ENCODE measurements at places on chromosomes 2 and 18. TPM values are rescaled to one million over a fixed set of nuclear protein-coding genes. Genes with fewer than 3 reads are reported as not detected.

DNA sequence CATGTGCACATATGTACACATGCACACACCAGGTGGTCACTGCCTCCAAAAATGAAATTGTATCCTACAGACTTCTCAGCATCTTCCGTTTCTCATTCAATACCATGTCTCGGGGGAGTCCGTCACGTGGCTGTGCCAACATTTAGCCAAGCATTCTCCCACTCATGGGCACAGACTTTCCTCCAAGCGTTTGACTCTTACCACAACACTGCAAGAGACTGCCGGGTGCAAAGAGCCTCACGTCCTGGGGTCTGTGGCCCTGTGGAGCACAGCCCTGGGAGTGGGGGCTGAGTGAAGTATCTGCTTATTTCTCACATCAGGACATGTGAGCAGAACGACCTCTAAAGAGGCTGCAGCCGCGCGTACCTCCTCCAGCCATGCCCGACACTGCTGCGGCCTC, 28.0 kb downstream of the HDAC4 start:
- H3K4me3 ChIP-seq = no peak overlapping the region
- no peaks in the 10 kb centered on the region for H3K4me1 ChIP-seq
- no peaks in the 10 kb centered on the region for H3K27me3 ChIP-seq
- H3K36me3 ChIP-seq = no peaks in the 10 kb centered on the region
- DNase-seq = no peak
- no peak overlapping the region for H3K27ac ChIP-seq

GRCh38 chr2:69603146-69603743, 40.3 kb downstream of the AAK1 start:
- H3K27ac ChIP-seq = no peak overlapping the region
- no peaks in the 10 kb centered on the region for H3K4me1 ChIP-seq
- H3K4me3 ChIP-seq = no peak overlapping the region
- no peaks in the 10 kb centered on the region for H3K27me3 ChIP-seq
- no peaks in the 10 kb centered on the region for H3K36me3 ChIP-seq

- peaks cover 18% of the 10 kb centered on the region for H3K4me1 ChIP-seq
- H3K36me3 ChIP-seq = no peaks in the 10 kb centered on the region
- no peak overlapping the region for H3K4me3 ChIP-seq
- no peaks in the 10 kb centered on the region for H3K27me3 ChIP-seq
- peak overlapping the region; percentile 54 for H3K27ac ChIP-seq
Measured at GRCh38 chr18:6719098-6719846, 10.2 kb upstream of the ARHGAP28 start.

- DNase-seq = no peak
- no peak overlapping the region for H3K4me3 ChIP-seq
- no peak overlapping the region for H3K27ac ChIP-seq
Measured at GRCh38 chr2:98063291-98063854, 23.6 kb upstream of the VWA3B start.

- no peak overlapping the region for H3K4me3 ChIP-seq
- H3K27me3 ChIP-seq = peaks cover 20% of the 10 kb centered on the region
Measured at GRCh38 chr2:29579495-29580169, 341.8 kb downstream of the ALK start.

DNA sequence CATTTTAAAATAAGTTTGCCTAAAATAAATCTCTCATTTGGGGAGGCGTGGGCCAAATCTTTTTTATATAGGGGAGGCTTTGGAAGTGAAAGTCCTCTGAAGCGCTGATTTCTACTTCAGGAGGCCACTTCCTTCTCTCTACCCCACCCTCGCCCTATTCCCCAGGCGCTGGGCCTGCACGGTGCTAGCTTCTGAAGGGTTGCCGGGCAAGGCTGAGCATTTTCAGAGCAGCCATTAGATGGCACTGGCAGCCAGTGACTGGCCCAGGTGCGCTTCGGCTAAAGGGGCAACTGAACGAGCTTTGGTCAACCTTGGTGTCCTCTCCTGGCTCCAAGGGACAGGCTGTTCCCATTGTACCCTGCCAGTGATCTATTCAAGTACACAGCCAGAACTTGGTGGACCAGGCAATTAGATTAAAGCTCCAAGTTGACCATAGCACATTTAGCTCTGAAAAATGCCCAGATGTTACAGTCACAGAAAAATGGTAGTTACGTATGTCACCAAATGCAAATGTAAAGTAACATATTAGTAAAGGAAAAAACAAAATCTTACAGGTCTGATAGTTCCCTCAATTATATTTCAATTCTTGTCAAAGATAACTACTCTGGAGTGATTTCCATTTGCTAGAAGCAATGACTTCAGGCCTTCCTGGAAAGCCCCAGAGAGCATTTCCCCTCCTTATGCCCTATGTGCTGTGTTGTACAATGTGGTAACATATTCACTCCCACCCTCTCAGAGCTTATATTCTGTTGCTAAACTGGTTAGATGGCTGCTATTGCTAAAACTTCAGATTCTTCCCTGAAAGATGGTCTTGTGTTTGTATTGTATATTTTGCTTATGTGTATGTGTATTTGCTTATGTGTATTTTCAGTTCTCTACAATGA, 2.1 kb downstream of the POMC start:
- no peaks in the 10 kb centered on the region for H3K36me3 ChIP-seq
- no peak overlapping the region for H3K27ac ChIP-seq
- no peak overlapping the region for H3K4me3 ChIP-seq

GRCh38 chr18:36442717-36443116, 145.2 kb downstream of the FHOD3 start:
- no peaks in the 10 kb centered on the region for H3K36me3 ChIP-seq
- no peak overlapping the region for H3K27ac ChIP-seq
- no peak overlapping the region for H3K4me3 ChIP-seq
- no peaks in the 10 kb centered on the region for H3K4me1 ChIP-seq

DNA sequence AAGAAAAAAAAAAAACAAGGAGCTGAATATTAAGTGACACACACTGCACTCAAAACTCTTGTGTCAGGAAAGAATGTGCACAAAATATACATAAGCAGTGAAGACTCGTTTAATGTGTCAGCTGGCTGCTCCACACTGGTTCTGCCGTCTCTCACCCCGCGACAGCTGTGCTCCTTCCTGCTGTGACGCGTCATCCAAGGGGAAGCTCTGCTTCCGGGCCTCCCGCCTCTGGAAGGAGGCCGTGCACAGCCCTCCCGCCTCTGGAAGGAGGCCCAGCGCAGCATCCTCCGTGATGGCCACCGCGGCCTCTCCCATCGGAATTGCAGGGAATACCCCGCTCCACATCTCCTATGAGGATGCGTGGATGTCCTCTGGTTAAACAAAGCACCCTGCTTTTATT, 151.0 kb downstream of the HDAC4 start:
- H3K4me1 ChIP-seq = peaks cover 6% of the 10 kb centered on the region
- H3K27ac ChIP-seq = peak overlapping the region; percentile 51
- no peaks in the 10 kb centered on the region for H3K36me3 ChIP-seq

GRCh38 chr2:188291617-188292347, at the start of gene GULP1:
Gene GULP1, plus strand, starts transcription at chr2:188291874. Its CDS starts 185,829 bp downstream, at chr2:188477703.
- no peaks in the 10 kb centered on the region for H3K36me3 ChIP-seq
- H3K27ac ChIP-seq = peak within 1 kb of the TSS; percentile 99
- H3K4me3 ChIP-seq = peak within 1 kb of the TSS; percentile 83
- peak; percentile 90 for DNase-seq

DNA sequence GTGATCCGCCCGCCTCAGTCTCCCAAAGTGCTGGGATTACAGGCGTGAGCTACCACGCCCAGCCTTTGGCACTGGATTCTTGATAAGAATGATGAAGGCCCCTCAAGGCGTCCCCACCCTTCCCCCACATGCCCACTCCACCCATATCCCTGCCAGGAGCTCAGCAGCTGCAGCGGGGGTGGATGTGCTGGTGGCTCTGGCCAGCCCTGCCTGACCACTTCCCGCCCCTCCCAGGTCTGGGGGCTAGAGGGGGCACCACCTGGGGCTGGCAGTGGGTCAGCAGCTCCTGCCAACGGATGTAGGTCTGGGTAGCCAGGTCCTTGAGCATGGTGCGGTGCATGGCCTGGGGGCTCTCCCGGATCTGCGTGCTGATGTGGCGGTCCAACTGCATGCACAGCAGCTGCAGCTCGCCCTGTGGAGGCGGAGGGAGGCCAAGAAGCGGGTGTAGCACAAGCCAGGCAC, 7.8 kb upstream of the SEMA4C start:
- peaks cover 36% of the 10 kb centered on the region for H3K4me1 ChIP-seq
- no peak for DNase-seq
- no peak overlapping the region for H3K27ac ChIP-seq
- no peak overlapping the region for H3K4me3 ChIP-seq

DNA sequence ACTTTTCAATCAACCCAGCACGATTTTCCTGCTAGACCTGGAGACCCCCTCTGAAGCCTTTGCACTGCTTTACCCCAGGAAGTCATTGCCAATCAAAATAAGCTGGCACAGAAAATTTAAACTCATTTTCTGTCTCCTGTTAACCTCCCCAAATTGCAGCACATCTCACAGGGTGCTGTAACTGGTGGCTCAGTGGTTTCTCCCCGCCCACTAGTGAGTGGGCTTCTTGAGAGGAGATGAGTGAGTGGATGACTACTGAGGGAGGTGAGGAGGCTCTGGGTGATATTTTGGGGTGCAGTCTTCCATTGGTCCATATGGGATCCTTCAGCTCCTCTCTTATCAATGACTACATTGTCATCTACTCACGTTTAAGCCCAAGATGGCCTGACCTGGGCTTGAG, 239.8 kb upstream of the HS6ST1 start:
- H3K4me1 ChIP-seq = no peaks in the 10 kb centered on the region
- no peak overlapping the region for H3K27ac ChIP-seq
- H3K36me3 ChIP-seq = no peaks in the 10 kb centered on the region
- no peak for DNase-seq

DNA sequence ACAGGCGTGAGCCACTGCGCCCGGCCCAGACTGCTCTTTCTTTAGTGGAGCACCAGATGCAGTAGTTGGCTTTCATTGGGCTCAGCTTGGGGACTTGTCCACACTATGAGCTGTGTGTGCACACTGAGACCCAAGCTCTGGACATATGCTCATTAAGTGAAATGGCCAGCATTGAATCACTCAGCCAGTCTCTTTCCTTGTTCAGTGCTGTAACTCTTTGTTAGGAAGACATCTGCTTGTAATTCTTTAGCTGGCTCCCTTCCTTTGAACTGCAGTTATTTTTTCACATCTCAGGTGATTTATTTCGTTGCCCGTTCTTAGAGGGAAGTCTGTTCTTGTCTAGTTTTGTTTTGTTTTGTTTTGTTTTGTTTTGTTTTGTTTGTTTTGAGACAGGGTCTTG, 70.5 kb downstream of the CAB39 start:
- no peak overlapping the region for H3K4me3 ChIP-seq
- H3K4me1 ChIP-seq = no peaks in the 10 kb centered on the region
- no peaks in the 10 kb centered on the region for H3K27me3 ChIP-seq
- no peak for DNase-seq
- H3K27ac ChIP-seq = no peak overlapping the region

GRCh38 chr2:10546975-10547391, 98.9 kb upstream of the ODC1 start:
- H3K27ac ChIP-seq = no peak overlapping the region
- H3K4me1 ChIP-seq = no peaks in the 10 kb centered on the region
- no peaks in the 10 kb centered on the region for H3K27me3 ChIP-seq
- H3K36me3 ChIP-seq = no peaks in the 10 kb centered on the region

DNA sequence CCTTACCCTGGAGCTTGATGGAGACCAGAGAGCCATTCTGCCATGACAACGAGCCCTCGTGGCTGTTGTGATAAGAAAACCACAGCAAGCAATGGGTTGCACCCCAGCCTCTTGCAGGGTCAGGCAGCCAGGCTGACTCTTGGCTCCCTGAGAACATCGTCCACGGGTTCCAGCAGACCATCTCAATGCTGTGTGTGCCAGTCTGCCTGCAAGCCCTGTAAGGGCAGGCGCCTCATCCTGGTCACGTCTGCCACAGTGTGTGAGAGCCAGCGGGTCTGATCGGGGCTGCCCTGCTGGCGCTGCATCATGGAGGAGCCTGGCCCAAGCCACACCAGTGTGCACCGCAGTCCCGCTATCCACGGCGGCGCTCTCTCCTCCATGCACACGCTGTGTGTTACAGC, 71.0 kb upstream of the MGAT4A start:
- no peak overlapping the region for H3K4me3 ChIP-seq
- peaks cover 13% of the 10 kb centered on the region for H3K4me1 ChIP-seq
- H3K27ac ChIP-seq = no peak overlapping the region
- no peaks in the 10 kb centered on the region for H3K27me3 ChIP-seq
- no peak for DNase-seq

GRCh38 chr2:180328795-180329422, 321.8 kb upstream of the CWC22 start:
- H3K4me3 ChIP-seq = no peak overlapping the region
- no peak for DNase-seq
- H3K27ac ChIP-seq = no peak overlapping the region

DNA sequence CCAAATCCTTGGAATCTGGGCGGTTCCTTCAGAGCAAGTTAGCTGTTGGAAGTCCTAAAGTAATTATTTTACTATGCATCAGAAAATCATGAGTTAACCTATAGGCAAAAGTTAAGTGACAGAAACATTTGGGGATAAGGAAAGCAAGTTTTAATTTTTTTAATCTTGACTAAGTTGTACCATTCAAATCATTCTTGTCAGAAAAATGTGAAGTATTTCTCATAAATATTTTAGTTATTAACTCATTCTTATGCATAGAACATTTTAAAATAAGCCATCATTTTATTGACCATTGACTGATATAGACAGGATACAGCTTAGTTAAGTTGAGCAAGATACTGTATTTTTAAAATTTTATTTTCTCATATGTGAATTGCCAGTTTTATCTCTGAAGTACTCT, 98.2 kb upstream of the FOSL2 start:
- DNase-seq = no peak
- no peaks in the 10 kb centered on the region for H3K27me3 ChIP-seq
- H3K4me1 ChIP-seq = peaks cover under 1% of the 10 kb centered on the region
- no peak overlapping the region for H3K4me3 ChIP-seq
- H3K27ac ChIP-seq = no peak overlapping the region

DNA sequence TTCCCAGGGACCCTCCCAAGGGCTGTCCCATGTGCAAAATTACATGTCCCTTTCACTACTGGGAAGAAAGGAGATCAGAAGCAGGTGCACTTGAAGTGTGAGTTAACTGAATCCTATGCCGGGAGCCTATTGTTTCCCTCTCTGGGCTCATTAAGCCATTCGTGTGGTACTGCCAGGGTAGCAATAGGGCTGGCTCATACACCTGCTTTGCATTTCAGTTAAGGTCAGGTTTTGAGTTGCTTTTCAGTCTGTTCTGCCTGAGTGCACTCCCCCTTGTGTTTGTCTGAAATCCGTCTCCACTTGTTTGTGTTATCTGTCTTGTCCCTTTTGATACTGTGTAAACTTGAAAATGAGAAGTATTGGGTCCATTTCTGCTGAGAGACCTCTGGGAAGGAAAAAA, 1232.6 kb upstream of the NRXN1 start:
- DNase-seq = no peak
- no peaks in the 10 kb centered on the region for H3K36me3 ChIP-seq
- no peaks in the 10 kb centered on the region for H3K4me1 ChIP-seq
- no peak overlapping the region for H3K4me3 ChIP-seq
- no peak overlapping the region for H3K27ac ChIP-seq
- H3K27me3 ChIP-seq = no peaks in the 10 kb centered on the region

- H3K27ac ChIP-seq = no peak overlapping the region
- DNase-seq = no peak
Measured at GRCh38 chr18:55869556-55870501, 281.8 kb upstream of the TCF4 start.

GRCh38 chr2:76640905-76641304, 881.3 kb downstream of the LRRTM4 start:
- no peak for DNase-seq
- no peaks in the 10 kb centered on the region for H3K27me3 ChIP-seq
- no peaks in the 10 kb centered on the region for H3K4me1 ChIP-seq

The NT5DC4 gene
- 2.7 TPM for total RNA-seq

The PGAP1 gene
- total RNA-seq = 15.3 TPM

The MC2R gene
- total RNA-seq = not detected

The SLC5A7 gene
- not detected for total RNA-seq

The DCDC2C gene
- total RNA-seq = not detected

The SCYGR4 gene
- not detected for total RNA-seq

The KIF5C gene
- 5.4 TPM for total RNA-seq

The WDSUB1 gene
- total RNA-seq = 17.7 TPM

All from hepatocyte (in vitro differentiated cells).